ENCODE measurements at places on chromosomes 12 and 14.

DNA sequence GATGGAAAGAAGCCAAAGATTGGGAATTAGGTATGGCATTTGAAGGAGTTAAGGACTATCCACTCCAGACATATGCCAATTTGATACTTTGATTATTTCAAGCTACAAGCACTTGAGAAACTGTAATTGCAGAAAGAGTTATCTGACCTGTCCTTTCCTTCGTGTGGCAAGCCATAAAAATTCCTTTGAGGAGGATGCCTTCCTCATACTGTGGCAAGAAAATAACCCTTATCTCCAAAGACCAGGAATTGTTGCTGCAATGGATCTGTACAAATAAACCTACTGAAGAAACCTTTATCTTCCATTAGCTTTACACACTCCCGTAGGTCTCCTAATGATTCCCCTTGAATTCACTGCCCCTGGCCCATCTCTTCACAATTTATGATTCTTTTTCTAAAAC, 165.1 kb upstream of the AMIGO2 start:
- no peak for DNase-seq

- DNase-seq: no peak
These were observed 101.2 kb downstream of the C12orf50 start for GRCh38 chr12:87928031-87928430.

GRCh38 chr14:92679246-92679645, 69.2 kb downstream of the LGMN start:
- DNase-seq: no peak

- peak; percentile 9 for DNase-seq
These were observed 69.3 kb upstream of the USP15 start for GRCh38 chr12:62190689-62191490.

GRCh38 chr12:12899530-12900380, 8.4 kb downstream of the GPRC5A start:
- peak; percentile 40 for DNase-seq

DNA sequence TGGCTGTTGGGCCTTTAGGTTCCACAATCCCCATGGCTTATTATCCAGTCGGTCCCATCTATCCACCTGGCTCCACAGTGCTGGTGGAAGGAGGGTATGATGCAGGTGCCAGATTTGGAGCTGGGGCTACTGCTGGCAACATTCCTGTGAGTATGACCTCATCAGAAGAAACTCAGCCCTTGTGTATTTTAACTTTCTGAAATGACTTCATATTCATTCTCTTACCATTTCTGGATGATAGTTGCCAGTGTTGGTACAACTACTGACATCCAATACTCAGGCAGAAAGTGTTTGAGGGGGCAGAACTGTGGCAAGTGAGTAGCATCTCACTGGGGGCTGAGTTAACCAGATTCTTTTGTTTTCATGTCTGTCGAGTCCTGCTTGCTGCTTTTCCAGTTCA, 2.3 kb downstream of the DAZAP2 start:
- DNase-seq: no peak

GRCh38 chr12:110725267-110725666, 17.4 kb downstream of the PPP1CC start:
- no peak for DNase-seq

- no peak for DNase-seq
These were observed 144.7 kb downstream of the ADGRD1 start for GRCh38 chr12:131098178-131098981.

- no peak for DNase-seq
These were observed at the start of gene GPR162 for GRCh38 chr12:6821591-6822425. GPR162 (plus strand) TSS chr12:6821821; CDS start chr12:6823899, 2,078 bp downstream.

DNA sequence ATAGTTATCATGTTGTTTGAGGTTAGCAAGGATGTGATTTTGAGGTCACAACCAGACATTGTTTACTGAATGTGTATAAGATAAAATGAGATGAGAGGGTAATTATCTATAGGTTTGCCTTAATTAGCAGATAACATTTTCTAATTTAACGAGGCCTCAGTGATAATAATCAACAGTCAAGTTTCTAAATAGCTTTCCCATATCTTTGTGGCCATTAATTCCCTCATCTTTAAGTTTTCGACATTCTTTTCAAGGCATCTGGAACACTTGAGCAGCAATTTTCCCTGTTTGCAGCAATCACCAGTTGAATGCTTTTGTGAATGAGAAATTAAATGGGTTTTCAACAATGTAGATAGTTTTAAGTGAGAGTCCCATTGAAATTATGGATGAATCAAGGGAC, 304.1 kb downstream of the SYT1 start:
- DNase-seq: no peak

DNA sequence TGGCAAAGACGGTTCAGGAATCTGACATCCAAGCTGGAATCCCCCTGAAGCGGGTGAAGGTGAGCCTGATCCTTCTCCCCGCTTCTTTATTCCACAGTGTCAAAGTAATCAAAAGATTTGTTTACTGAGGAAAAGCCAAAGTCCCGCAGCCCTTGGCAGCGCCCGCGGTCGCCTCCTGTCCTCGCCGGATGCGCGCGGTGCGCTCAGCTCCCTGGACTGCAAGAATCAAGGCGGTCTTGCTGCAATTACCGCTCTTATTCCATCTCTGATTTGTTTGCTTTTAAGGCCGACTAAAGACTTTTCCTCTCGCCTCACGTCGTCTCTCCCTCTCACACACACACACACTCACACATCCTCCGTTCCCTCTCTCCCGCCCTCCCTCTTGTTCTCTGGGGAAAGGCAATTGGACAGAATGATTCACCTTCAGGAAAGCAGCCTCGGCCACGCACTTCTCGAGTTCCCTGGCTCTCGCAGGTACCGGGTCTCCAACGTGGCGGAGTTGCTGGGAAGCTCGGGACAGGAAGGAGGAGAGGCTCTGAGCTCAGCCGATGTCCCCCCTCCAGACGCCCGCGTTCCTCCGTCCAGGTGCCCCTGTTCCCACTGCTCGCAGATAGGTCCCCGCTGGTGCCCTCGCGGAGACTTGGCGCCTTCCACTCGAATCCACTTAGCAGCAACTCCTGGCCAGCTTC, 68.6 kb upstream of the USP15 start:
- peak; percentile 22 for DNase-seq

DNA sequence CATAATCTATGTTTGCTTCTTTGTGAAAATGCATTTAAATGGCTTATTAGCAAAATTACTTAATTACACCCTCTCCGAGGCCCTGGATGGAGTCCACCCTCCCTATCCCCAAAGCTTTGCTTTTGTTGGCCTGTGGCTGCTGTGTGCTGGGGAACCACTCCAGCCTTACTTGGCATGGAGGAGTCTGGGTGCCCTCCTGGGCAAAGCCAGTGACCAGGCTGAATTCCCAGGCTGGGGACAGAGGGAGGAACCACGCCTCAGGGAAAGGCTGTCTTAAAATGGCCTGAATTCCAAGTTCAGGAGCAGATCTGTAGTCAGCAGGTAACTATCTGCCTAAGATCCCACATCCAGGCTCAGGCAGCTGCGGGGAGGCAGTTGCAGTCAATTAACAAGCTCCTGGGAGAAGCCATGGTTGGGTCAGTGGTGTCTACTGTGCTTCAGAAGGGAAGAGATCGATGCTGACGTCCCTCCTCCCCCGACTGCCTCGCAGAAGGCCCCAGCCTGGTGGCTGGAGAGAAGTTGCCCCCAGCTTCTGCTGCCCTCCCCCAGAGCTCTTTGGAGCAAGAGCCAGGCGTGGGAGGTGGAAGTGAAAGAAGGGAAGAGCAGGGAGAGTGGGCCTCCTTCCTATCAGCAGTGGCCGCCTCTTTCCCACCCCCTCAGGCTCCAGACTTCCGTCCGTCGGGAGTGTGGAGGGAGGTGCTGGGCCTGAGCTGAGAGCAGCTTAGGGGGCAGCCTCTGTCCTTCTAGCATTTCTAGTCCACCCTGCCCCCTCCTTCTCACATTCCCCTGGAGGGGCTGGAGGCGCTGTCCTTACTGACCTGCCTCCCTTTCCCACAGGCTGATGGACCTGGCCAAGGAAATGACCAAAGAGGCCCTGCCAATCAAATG, 11.3 kb downstream of the VASH1 start:
- DNase-seq: no peak

- DNase-seq: no peak
These were observed 190.1 kb downstream of the MED13L start for GRCh38 chr12:116087399-116087798.

DNA sequence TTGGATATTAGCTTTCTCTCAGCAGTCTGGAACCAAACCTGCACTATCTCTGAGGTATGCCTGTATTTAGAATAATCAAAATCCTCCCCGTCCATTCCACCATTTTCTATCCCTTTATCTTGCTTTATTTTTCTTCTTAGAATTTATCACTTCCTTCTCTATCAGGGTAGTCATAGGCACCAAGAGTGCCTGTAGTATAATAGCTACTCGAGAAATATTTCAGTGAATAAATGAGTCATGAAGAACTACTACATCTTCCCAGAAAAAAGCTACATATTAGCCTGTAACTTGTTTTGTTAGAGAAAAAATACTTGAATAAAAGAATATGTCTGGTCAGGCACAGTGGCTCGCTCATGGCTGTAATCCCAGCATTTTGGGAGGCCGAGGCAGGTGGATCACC, 4.3 kb downstream of the SLC2A14 start:
- no peak for DNase-seq

GRCh38 chr14:58668848-58669480, 31.2 kb downstream of the DACT1 start:
- no peak for DNase-seq

GRCh38 chr14:77036484-77037214, 8.1 kb upstream of the IRF2BPL start:
- no peak for DNase-seq
